AG08395 (cell line): ENCODE measurements at places on chromosomes 2 and 18.
A peak's percentile ranks its signal among the peaks of the same experiment; 100 is the strongest.

DNA sequence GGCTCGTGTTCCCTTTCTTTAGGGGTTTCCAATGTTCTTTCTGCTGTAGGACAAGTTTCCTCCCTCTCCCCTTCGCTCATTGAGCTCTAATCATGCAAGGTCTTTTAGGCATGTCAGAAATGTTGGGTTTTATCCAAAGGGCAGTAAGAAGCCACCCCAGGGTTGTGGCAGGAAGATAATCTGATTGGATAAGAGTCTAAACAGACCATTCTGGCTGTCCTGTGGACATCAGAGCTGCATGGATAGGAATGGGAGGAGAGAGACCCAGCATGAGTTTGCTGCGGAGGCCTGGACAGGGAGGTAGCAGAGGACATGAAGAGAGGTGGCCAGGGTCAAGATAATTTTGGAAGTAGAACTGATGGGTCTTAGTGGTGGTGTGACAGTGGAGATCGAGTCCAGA lies 88.2 kb downstream of the ACKR3 start:
- peak; percentile 20 for DNase-seq

- DNase-seq = no peak
These were observed 22.4 kb downstream of the NCOA1 start for GRCh38 chr2:24513281-24514071.

DNA sequence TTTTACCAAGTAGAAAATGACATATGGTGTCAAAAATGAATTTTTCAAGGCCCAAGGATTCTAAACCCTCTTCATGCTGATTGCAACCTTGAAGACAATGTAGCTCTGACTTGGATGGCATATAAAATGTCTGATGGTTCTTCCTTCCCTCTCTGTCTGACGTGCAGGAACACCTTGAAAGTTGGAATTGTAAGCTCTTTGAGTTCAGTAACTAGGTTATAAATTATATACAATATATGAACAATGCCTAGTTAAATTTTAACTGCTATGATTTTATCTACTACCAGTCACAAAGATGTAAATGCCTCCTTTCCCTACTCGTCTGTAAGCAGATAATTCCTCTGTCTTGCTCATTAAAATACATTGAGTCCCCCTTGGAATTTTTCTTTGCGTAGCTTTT lies 89.5 kb upstream of the TMEM17 start:
- no peak for DNase-seq

DNA sequence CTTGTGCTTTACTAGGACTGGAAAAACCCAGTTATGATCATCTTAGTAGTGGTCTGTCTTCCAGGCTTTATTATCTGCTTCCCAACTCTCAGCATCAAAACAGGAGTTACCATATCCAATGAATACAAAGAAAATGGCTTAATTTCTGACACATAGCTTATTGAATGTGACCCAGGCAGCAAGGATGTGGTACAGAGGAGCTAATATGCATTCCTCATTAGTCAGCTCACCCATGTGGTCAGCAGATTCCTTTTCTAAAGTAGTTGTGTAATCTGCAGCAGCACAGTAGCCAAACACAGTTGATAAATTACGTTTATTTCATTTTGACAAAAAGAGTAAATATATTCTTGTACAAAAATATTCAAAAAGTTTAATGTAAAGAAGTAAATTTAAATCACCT lies 43.6 kb downstream of the TSPYL6 start:
- DNase-seq = peak; percentile 91
